MCF 10A (cell line): ENCODE measurements at places on chromosomes 4 and X. TPM values are rescaled to one million over a fixed set of nuclear protein-coding genes. Genes with fewer than 3 reads are reported as not detected.
A peak's percentile ranks its signal among the peaks of the same experiment; 100 is the strongest.

- no peaks in the 10 kb centered on the region for H3K27me3 ChIP-seq
- no peaks in the 10 kb centered on the region for H3K36me3 ChIP-seq
- no peak overlapping the region for H3K4me3 ChIP-seq
- no peak for DNase-seq
- no peaks in the 10 kb centered on the region for H3K4me1 ChIP-seq
These were observed 35.4 kb upstream of the PAGE4 start for GRCh38 chrX:49793686-49794085.

- peaks cover 7% of the 10 kb centered on the region for H3K4me1 ChIP-seq
- H3K36me3 ChIP-seq: peaks cover 6% of the 10 kb centered on the region
- H3K27me3 ChIP-seq: no peaks in the 10 kb centered on the region
- no peak overlapping the region for H3K27ac ChIP-seq
- no peak for DNase-seq
These were observed 76.5 kb downstream of the MED28 start for GRCh38 chr4:17690898-17691297.

ZMAT1 gene
- not detected in 2 replicates for total RNA-seq

- no peaks in the 10 kb centered on the region for H3K36me3 ChIP-seq
- no peak overlapping the region for H3K27ac ChIP-seq
- no peaks in the 10 kb centered on the region for H3K4me1 ChIP-seq
- no peaks in the 10 kb centered on the region for H3K27me3 ChIP-seq
- no peak overlapping the region for H3K4me3 ChIP-seq
These were observed 183.1 kb downstream of the ZNF330 start for GRCh38 chr4:141403782-141404181.

- H3K36me3 ChIP-seq: no peaks in the 10 kb centered on the region
- no peak overlapping the region for H3K4me3 ChIP-seq
- DNase-seq: no peak
These were observed 3.4 kb upstream of the ATP11C start for GRCh38 chrX:139936259-139936658.

TMEM175 gene
- total RNA-seq: 22.5 and 28.9 TPM in 2 replicates

EXOC1L gene
- not detected in 2 replicates for total RNA-seq

DNA sequence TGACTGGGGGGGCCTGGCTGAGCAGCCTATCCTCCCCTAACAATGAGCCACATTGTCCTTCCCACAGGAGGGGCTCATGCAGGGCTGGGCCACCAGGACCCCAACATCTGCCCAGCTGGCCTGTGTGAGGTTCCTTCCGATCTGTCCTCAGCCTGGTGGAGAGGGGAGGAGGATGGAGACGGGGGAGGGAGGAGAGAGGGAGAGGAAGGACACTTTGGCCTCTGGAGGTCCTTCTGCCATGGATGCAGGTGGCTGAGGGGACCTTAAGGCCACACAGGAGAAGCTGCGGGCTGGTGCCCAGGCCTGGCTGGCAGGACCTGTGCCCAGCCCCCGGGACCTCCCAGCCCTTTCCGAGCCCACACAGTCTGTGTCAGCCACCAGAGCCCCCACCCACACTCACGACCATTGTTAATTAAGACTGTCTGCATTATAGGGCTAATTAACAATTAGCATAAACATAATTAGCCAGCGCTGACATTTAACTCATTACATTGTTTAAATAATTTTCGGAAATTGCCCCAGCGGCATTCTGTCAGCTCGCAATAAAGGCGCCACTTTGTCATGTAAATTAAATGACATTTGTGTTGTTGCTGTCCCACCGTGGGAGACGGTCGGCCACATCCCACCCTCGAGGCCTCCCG is 53.0 kb upstream of the NKX1-1 start:
- H3K4me3 ChIP-seq: no peak overlapping the region
- H3K4me1 ChIP-seq: no peaks in the 10 kb centered on the region
- H3K36me3 ChIP-seq: no peaks in the 10 kb centered on the region
- H3K27ac ChIP-seq: no peak overlapping the region
- peaks cover 54% of the 10 kb centered on the region for H3K27me3 ChIP-seq

DNA sequence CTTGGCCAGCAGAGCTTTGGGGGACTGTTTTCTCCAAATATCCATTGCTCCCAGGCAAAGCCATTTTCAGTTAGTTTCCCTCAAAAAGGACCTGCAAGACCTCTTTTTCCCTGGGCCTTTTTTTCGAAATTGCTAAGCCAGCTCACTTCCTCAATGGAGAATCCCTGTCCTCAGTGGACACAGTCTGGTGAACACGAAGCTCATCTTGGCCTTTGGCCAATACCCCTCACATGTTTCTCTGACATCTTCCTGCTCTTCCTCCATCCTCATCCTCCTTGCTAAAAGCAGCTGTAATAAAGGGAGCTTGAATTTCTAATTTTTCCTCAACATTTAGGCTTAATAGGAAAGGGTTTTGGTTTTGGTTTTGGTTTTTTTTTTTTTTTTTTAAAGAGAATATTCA is 17.6 kb upstream of the PRPS1 start:
- no peak for DNase-seq
- peaks cover 38% of the 10 kb centered on the region for H3K27me3 ChIP-seq
- H3K4me1 ChIP-seq: peaks cover 5% of the 10 kb centered on the region

DNA sequence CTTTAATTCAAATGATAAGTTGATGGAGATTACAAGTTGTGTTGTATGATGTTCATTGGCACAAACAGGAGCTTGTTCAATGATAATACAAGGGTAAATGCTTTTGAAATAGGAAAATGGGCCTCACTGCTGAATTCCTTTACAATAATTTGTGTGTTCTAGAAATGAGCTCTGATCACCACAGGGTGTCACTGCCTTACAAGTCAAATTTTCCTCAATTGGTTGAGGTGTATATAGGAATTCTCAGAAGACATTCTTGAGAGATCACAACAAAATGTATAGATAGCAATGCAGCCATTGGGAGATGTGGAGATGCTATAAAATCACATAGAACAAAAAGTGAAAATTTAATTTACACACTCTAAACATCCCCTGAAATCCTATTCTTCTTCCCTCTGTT is 49.6 kb downstream of the KLF8 start:
- peaks cover 60% of the 10 kb centered on the region for H3K27me3 ChIP-seq
- H3K27ac ChIP-seq: no peak overlapping the region
- no peaks in the 10 kb centered on the region for H3K4me1 ChIP-seq
- peak; percentile 33 for DNase-seq

- H3K4me1 ChIP-seq: peaks cover 7% of the 10 kb centered on the region
- no peaks in the 10 kb centered on the region for H3K36me3 ChIP-seq
- no peak for DNase-seq
- H3K27me3 ChIP-seq: peaks cover 64% of the 10 kb centered on the region
These were observed 3.3 kb upstream of the AWAT2 start for GRCh38 chrX:70052895-70053615.

DNA sequence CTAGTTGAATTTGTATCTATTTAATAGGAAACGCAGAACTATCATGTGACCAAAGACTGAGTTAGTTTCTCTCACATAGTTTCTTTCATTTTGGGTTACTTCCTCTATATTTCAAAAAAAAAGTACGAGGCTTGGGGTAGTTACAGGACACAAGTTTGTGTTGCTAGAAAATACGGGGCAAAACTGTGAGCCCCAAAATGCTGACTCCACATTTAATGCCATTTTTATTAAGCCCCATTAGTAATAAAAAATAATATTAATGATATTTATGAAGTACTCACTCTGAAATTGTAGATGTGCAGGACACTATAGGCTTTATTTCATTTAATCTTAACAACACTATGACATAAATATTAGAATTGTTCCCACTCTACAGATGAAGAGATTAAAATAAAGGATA is 268.6 kb downstream of the DTHD1 start:
- no peaks in the 10 kb centered on the region for H3K27me3 ChIP-seq
- no peaks in the 10 kb centered on the region for H3K36me3 ChIP-seq
- H3K27ac ChIP-seq: no peak overlapping the region
- H3K4me1 ChIP-seq: peaks cover 15% of the 10 kb centered on the region

GRCh38 chr4:40261231-40262076 is 64.6 kb downstream of the RHOH start:
- DNase-seq: no peak
- peaks cover 8% of the 10 kb centered on the region for H3K4me1 ChIP-seq
- H3K36me3 ChIP-seq: no peaks in the 10 kb centered on the region
- H3K27me3 ChIP-seq: no peaks in the 10 kb centered on the region

GRCh38 chr4:175929441-175929840 is 117.4 kb upstream of the GPM6A start:
- no peak overlapping the region for H3K4me3 ChIP-seq
- no peaks in the 10 kb centered on the region for H3K4me1 ChIP-seq
- DNase-seq: no peak
- H3K27me3 ChIP-seq: no peaks in the 10 kb centered on the region

NHSL2 gene
- not detected in 2 replicates for total RNA-seq

- H3K36me3 ChIP-seq: no peaks in the 10 kb centered on the region
- H3K27me3 ChIP-seq: no peaks in the 10 kb centered on the region
- no peak overlapping the region for H3K27ac ChIP-seq
- no peak overlapping the region for H3K4me3 ChIP-seq
- H3K4me1 ChIP-seq: peaks cover 5% of the 10 kb centered on the region
- DNase-seq: no peak
These were observed 1472.7 kb downstream of the ARAP2 start for GRCh38 chr4:34771632-34772031.

ETDA gene
- total RNA-seq: not detected in 2 replicates

RTL9 gene
- total RNA-seq: not detected in 2 replicates

DNA sequence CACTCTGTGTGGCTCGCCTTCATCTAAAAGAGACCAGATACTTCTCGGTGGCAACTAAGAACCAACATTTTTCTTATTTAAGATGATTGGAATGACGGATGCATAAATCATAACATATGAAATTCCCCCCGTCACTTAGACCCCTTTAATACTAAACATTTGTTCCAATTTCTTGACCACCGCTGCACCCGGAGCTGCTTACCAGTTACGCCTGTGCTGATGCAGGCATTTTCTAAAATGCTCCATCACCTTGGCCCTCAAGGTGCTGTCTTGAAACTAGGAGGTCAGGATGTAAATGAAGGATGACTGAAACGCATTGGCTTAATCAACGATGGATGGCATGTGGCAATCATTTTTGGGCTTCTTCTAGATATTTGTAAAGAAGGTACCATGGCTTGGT is 130.0 kb downstream of the CPZ start:
- H3K4me1 ChIP-seq: peaks cover 5% of the 10 kb centered on the region
- DNase-seq: no peak
- peaks cover 20% of the 10 kb centered on the region for H3K27me3 ChIP-seq
- no peak overlapping the region for H3K27ac ChIP-seq
- H3K36me3 ChIP-seq: no peaks in the 10 kb centered on the region

GRCh38 chr4:95267081-95267480 is 281.7 kb downstream of the UNC5C start:
- H3K4me3 ChIP-seq: no peak overlapping the region
- H3K27me3 ChIP-seq: no peaks in the 10 kb centered on the region
- no peaks in the 10 kb centered on the region for H3K4me1 ChIP-seq
- H3K27ac ChIP-seq: no peak overlapping the region
- DNase-seq: peak; percentile 38
